ENCODE measurements at places on chromosomes 12 and 14.

DNA sequence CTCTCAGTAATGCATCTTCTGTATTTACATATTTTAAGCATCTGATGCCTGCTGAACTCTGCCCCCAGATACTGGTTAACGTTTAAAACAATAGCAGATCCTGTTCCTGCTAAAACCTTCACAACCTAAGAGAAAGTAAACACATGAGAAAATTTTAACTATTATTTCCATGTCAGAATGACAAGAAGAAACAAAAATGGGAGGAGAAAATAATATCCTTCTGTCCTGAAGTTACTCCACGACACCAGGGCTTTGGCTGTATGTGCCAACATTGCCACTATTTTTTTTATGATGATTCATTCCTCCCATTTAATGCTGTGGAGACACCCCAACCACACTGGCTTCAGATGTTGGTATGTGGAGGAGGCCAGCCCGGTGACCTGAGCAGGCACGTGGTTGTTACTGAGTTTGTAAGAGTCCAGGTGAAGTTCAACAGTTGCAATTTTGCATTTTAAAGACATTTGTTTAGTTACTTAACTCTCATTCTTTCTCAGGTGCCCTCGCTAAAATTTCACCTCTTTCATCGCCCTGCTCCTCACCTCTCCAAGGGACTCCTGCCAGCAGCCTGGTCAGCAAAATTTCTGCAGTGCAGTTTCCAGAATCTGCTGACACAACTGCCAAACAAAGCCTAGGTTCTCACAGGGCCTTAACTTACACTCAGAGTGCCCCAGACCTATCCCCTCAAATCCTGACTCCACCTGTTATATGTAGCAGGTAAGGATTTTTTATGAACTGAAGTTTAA is 65.5 kb upstream of the SLCO1C1 start:
- DNase-seq, result no peak

GRCh38 chr14:100121643-100122480 is 37.6 kb downstream of the DEGS2 start:
- DNase-seq, result no peak

DNA sequence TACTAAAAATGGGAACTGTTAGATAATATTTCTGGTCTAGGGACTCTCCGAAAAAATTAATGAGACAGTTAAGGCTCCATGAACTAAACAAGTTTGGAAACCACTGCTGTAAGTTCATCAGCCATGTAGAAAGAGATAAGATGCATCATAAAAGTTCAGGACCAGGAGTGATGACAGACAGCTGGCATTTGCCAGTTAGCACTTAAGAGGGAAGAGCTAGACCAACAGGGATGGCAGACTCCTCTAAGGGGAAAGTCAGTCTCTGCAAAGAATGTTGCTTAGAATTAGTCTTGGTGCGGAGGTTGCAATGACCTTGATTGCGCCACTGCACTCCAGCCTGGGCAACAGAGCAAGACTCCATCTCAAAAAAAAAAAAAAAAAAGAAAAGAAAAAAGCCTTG is 129.4 kb downstream of the SYNE2 start:
- no peak for DNase-seq

DNA sequence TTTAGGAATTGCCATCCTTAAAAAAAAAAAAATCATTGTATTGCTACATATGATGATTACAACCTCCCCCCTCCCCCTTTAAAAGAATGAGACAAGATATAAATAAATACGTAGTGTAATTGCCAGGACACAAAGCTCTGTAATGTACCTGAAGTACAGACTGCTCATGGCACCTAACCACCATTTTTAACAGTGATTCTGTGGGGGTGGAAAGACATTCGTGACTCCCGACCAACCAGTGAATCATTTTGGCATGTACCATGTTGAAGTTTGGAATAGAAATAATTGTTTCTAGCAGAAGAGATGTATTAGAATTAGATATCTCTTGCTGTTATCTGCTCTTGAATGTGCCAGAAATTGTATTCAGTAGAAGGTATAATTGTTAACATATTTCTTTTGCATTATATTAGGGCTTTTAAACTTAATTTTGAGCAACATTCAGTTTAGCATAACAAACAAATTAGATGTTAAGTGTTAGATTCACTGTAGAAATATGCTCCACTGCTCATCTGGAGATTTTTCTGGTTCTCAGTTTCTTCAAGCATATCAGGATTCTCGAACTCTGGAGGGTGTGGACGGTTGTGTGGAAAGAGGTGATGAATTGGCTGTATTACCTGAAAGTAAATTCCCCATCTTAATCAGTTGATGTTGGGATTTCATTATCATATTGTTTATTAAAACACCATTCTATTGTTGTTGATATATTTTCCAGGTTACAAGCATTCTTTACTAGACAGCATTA is 31.1 kb downstream of the FRS2 start:
- DNase-seq, result no peak

GRCh38 chr14:55071870-55072640 is 20.6 kb downstream of the MAPK1IP1L start:
- no peak for DNase-seq

DNA sequence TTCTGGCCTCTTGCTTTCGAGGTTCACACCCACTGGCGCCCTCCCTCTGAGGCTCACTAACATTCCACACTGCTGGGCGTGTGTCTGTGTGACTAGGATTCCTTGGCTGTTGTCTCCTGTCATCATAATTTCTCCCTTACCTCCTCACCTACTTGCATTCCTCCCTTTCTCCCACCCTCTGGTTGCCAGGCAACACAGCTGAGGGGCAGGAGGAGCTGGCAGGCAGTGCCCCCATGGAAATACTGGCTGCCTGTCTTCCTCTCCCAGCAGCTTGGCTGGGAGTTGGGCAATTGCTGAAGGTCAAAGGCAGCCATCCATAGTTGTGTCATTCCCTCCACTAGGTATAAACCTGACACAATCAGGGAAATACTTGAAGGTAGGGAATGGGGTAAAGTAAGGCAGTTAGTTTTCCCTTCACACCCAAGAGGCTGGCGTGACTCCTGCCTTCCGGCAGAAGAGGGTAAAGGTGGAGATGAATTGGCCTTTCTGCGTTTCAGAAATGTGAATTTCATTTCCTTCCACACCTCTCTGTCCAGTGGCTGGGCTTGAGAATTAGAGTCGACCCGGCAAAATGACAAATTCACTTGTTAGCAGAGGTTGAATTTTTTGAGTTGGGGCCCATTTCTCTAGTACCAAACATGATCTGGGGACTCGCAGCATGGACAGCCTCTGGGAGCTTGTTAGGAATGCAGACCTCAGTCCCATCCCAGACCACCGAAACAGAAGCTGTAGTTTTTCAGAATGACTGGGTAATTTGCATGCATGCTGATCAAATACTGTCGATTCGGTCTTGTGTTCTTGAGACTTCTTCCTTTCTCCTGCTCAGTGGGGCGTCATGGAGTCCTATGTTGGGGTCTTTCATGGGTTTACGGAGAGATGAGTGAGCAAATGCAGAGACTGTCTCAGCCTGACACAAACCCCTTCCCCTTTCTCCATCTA is 24.3 kb upstream of the EMP1 start:
- DNase-seq, result no peak

- no peak for DNase-seq
These were observed 44.3 kb upstream of the TMPO start for GRCh38 chr12:98471085-98471484.

DNA sequence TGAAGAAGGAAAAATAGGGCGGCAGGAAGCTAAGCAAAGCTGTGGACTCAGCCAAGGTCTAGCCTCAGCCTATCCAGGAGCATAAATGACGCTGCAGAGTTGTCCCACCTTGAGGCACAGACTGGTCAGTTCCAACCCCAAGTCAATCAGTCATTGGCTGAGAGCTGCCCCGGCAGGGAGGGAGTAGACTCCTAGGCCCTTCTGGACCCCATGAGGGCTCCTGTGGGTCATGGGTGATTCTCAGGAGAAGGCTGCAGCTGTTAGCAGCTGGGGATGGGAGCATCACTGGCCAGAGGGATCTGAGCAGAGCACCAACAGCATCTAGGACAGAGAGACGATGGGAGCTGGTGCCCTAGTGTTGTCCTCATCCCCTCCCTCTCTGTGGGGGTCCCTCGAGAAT is 51.8 kb upstream of the ESRRB start:
- DNase-seq, result no peak

- no peak for DNase-seq
These were observed 53.4 kb downstream of the FLRT2 start for GRCh38 chr14:85583380-85583779.

- DNase-seq, result no peak
These were observed 119.3 kb upstream of the MDM1 start for GRCh38 chr12:68451261-68452077.

Data from D721Med (cell line).